ENCODE measurements at places on chromosomes 4 and X.

DNA sequence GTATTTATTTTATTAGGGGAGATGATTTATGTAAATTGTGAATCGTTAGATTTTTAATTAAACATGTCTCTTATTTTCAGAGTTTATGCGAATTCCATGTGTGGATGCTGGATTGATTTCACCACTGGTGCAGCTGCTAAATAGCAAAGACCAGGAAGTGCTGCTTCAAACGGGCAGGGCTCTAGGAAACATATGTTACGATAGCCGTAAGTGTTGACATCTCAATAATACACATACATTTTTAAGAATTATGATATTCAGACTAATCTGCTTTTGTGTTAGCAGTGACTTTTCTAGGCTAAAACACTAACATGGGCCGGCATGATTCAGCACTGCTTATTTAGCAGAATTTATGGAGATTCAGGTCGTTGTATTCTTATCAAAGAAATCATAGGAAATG lies 91.2 kb downstream of the RAP1GDS1 start:
- DNase-seq = no peak

- no peak for DNase-seq
Measured at GRCh38 chrX:31301203-31301602, 229.4 kb upstream of the FTHL17 start.

- no peak for DNase-seq
Measured at GRCh38 chr4:137422666-137423065, 109.6 kb downstream of the PCDH18 start.

DNA sequence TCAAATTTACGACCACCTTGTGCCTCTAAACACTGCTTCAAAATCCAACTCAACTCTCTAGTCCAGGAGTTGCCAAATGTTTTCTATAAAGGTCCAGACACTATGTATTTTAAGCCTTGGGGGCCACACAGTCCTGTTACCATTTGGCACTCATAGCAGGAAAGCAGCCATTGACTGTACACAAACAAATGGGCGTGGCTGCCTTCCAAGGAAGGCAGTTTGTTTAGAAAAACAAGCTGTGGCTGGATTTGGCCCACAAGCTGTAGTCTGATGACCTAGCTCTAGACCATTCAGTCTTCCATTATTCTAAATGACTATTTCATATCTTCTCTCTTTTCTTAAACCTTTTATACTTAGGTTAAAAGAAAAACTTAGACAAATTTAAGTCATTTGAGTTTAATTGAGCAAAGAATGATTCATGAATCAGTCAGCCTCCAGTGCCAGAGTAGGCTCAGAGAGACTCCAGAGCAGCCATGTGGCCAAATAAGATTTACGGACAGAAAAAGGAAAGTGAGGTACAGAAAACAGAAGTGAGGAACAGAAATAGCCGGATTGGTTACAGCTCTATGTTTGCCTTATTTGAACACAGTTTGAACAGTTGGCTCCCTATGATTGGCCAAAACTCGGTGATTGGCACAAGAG lies 825.8 kb upstream of the LCORL start:
- no peak for DNase-seq

Data from activated CD4-positive, CD25-positive, alpha-beta regulatory T cell treated with anti-CD3 and anti-CD28 coated beads, Interleukin-2, amount 50 U/mL, for 72 hours (primary cell).